A172 (cell line): ENCODE measurements at places on chromosomes 2 and 18. TPM values are rescaled to one million over a fixed set of nuclear protein-coding genes. Genes with fewer than 3 reads are reported as not detected.

GCKR gene
- total RNA-seq, result not detected in 2 replicates

CHST10 gene
- total RNA-seq, result 24.2 and 42.6 TPM in 2 replicates

GRHL1 gene
- total RNA-seq, result 0.57 and 3.8 TPM in 2 replicates

CRYGC gene
- not detected in 2 replicates for total RNA-seq

ID2 gene
- total RNA-seq, result 63.8 and 98.8 TPM in 2 replicates

DNAH7 gene
- total RNA-seq, result 0.40 and 0.55 TPM in 2 replicates

OXER1 gene
- not detected in 2 replicates for total RNA-seq

DNAJC5G gene
- not detected in 2 replicates for total RNA-seq

NAT8 gene
- not detected in 2 replicates for total RNA-seq
